ENCODE measurements at places on chromosomes 1 and 21. TPM values are rescaled to one million over a fixed set of nuclear protein-coding genes. Genes with fewer than 3 reads are reported as not detected.

Gene ADCY10
- total RNA-seq = 0.47 TPM

Gene THEMIS2
- 0.97 TPM for total RNA-seq

GRCh38 chr1:43565600-43566360, 35.1 kb downstream of the PTPRF start:
- DNase-seq = peak; percentile 55
- peak overlapping the region; percentile 94 for H3K27ac ChIP-seq
- H3K36me3 ChIP-seq = peaks cover 3% of the 10 kb centered on the region
- peaks cover 45% of the 10 kb centered on the region for H3K4me1 ChIP-seq
- H3K27me3 ChIP-seq = no peaks in the 10 kb centered on the region

- H3K36me3 ChIP-seq = no peaks in the 10 kb centered on the region
- H3K4me3 ChIP-seq = no peak overlapping the region
- H3K27ac ChIP-seq = no peak overlapping the region
- DNase-seq = no peak
- peaks cover 82% of the 10 kb centered on the region for H3K27me3 ChIP-seq
- no peaks in the 10 kb centered on the region for H3K4me1 ChIP-seq
Observed at GRCh38 chr1:220926146-220926545, 46.9 kb downstream of the HLX start.

- H3K27ac ChIP-seq = peak overlapping the region; percentile 33
- peaks cover 30% of the 10 kb centered on the region for H3K4me1 ChIP-seq
- no peak for DNase-seq
- H3K36me3 ChIP-seq = no peaks in the 10 kb centered on the region
- no peaks in the 10 kb centered on the region for H3K27me3 ChIP-seq
- peak overlapping the region; percentile 14 for H3K4me3 ChIP-seq
Observed at GRCh38 chr1:242448910-242449645, 75.4 kb downstream of the PLD5 start.

DNA sequence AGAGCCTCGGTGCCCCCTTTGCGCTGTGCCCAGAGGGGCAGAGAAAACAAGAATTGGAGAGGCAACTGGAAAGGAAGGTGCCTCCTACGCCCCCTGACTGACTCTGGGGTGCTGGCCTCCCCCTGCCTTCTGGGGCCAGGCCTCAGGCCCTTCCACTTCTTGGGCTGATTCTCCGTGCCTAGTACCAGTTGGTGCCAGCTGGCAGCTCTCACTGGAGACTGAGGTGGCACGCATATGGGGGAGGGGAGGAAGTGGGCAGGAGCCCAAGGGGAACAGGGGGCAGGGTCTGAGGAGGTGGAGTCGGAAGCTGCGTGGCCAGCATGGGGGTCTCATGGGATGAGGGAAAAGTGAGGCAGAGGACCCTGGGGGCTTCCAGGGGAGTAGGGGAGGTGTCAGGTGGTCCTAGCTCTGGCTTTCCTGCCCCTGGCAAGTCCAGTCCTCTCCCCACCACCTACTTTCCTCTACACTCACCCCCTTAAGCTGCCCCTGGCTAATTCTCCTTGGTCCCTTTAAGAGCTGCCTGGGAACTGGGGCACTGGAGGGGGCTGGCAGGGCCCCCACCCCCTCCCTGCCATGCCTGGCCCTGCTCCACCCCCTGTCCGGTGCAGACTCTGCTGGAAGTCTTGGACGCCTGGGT, 6.5 kb upstream of the SEMA4A start:
- DNase-seq = no peak
- H3K4me3 ChIP-seq = peak overlapping the region; percentile 64
- peaks cover 41% of the 10 kb centered on the region for H3K4me1 ChIP-seq
- H3K36me3 ChIP-seq = no peaks in the 10 kb centered on the region

GRCh38 chr1:46442317-46443161, 47.1 kb upstream of the DMBX1 start:
- H3K4me3 ChIP-seq = peak overlapping the region; percentile 77
- peaks cover 78% of the 10 kb centered on the region for H3K27me3 ChIP-seq
- peak overlapping the region; percentile 75 for H3K27ac ChIP-seq
- peak; percentile 86 for DNase-seq
- peaks cover 3% of the 10 kb centered on the region for H3K4me1 ChIP-seq
- H3K36me3 ChIP-seq = no peaks in the 10 kb centered on the region

GRCh38 chr1:35122311-35122710, 43.1 kb downstream of the ZMYM1 start:
- H3K4me1 ChIP-seq = no peaks in the 10 kb centered on the region
- no peak overlapping the region for H3K4me3 ChIP-seq
